ENCODE measurements at places on chromosomes 2 and 18.
A peak's percentile ranks its signal among the peaks of the same experiment; 100 is the strongest.

- no peak for DNase-seq
Observed at GRCh38 chr2:221389904-221390303, 182.2 kb downstream of the EPHA4 start.

- peak; percentile 40 for DNase-seq
Observed at GRCh38 chr2:27893006-27893405, 2.5 kb downstream of the BABAM2 start.

DNA sequence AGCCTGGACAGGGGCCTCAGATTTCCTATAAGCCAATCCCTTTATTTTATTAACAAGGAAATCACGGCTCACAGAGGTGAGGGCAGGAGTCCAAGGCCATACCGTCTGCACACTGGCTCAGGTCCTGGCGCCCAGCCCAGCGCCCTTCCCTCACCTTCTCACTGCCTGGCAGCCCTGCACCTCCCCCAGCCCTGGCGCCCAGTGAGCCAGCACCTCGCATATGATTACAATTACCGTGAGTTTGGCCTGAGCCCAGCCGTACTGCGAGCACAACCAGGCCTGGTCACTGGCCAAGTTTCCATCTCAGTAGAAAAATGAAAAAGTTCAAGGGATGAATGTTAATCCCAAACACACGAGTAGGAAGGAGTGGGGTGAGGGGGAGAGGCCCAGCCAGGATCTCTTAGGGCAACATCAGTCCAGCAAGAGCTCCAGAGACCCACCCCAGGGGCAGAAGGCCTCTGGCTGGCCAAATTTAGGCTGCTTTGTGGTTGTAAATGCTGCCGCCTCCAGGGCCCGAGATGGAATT is 68.4 kb downstream of the MCFD2 start:
- DNase-seq, result no peak

- DNase-seq, result peak; percentile 83
Observed at GRCh38 chr2:157413326-157414035, 30.4 kb downstream of the CYTIP start.

DNA sequence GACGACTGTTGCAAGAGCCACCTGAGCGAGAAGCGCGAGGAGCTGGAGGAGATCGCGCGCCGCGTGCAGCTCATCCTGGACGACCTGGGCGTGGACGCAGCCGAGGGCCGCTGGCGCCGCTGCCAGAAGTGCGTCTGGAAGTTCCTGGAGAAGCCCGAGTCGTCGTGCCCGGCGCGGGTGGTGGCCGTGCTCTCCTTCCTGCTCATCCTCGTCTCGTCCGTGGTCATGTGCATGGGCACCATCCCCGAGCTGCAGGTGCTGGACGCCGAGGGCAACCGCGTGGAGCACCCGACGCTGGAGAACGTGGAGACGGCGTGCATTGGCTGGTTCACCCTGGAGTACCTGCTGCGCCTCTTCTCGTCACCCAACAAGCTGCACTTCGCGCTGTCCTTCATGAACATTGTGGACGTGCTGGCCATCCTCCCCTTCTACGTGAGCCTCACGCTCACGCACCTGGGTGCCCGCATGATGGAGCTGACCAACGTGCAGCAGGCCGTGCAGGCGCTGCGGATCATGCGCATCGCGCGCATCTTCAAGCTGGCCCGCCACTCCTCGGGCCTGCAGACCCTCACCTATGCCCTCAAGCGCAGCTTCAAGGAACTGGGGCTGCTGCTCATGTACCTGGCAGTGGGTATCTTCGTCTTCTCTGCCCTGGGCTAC is 1.2 kb downstream of the KCNF1 start:
- no peak for DNase-seq

GRCh38 chr2:178238154-178238521 is 43.8 kb downstream of the OSBPL6 start:
- DNase-seq, result no peak

DNA sequence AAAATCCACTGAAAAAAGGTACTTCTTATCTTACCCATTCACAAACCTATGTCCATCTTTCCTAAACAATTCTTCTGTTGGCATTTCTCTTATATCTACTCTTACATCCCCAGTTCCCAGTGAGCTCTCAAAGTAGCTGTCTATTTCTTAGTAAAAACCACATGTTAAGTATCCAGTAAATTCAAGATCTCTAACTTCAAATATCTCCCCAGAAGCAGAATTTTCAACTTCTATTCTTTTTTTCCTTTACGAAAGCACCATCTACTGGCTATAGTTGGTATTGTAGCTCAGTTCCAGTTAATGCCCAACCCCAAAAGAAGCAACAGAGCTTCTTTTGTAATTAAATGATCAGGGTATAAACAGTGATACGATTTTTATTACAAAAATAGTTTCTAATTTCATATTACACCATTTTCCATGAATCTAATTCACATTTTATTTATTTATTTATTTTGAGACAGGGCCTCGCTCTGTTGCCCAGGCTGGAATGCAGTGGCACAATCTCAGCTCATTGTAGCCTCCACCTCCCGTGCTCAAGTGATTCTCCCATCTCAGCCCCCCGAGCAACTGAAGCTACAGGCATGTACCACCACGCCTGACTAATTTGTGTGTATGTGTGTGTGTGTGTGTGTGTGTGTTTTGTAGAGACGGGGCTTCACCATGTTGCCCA is 28.5 kb downstream of the HRH4 start:
- DNase-seq, result peak; percentile 59

GRCh38 chr2:28663359-28663758 is 88.3 kb upstream of the PPP1CB start:
- DNase-seq, result no peak

All from activated CD4-positive, alpha-beta T cell treated with anti-CD3 and anti-CD28 coated beads, Interleukin-10, Interleukin-2, amounts not matched to agents 100 ng/mL and 50 ng/mL, durations not matched to agents 16 hours and 8 hours (primary cell).